ENCODE measurements at places on chromosomes 2 and 18. TPM values are rescaled to one million over a fixed set of nuclear protein-coding genes. Genes with fewer than 3 reads are reported as not detected.

The TANC1 gene
- total RNA-seq, result 53.0 TPM

The CD8A gene
- not detected for total RNA-seq

The SCN9A gene
- total RNA-seq, result 2.6 TPM

The FOXI3 gene
- not detected for total RNA-seq

The TTN gene
- total RNA-seq, result 1.3 TPM

The MAP4K4 gene
- 396 TPM for total RNA-seq

The RGPD4 gene
- total RNA-seq, result not detected

The ANKRD44 gene
- 3.6 TPM for total RNA-seq

The KIAA2012 gene
- not detected for total RNA-seq

The KCNK3 gene
- not detected for total RNA-seq

The UPP2 gene
- not detected for total RNA-seq

The C1GALT1C1L gene
- total RNA-seq, result 0.97 TPM

The CROCC2 gene
- not detected for total RNA-seq

The UGT1A5 gene
- not detected for total RNA-seq

The FIGN gene
- 1.1 TPM for total RNA-seq

The CDCA7 gene
- total RNA-seq, result 12.0 TPM

The FOXD4L1 gene
- total RNA-seq, result not detected

The ARHGAP15 gene
- total RNA-seq, result not detected

The KLHL30 gene
- total RNA-seq, result not detected

The OSR1 gene
- not detected for total RNA-seq

The DRC1 gene
- total RNA-seq, result not detected

The MOCOS gene
- 5.8 TPM for total RNA-seq

The PID1 gene
- total RNA-seq, result 0.46 TPM

The SMAD2 gene
- 115 TPM for total RNA-seq

The NAT8 gene
- not detected for total RNA-seq

The PDE1A gene
- 0.46 TPM for total RNA-seq

The ATG4B gene
- 55.9 TPM for total RNA-seq

The KCNIP3 gene
- total RNA-seq, result 0.97 TPM

The PRSS56 gene
- not detected for total RNA-seq

The TRAF3IP1 gene
- total RNA-seq, result 8.8 TPM

The SPDYA gene
- total RNA-seq, result 0.32 TPM

The IL37 gene
- not detected for total RNA-seq

The CCDC74B gene
- total RNA-seq, result 2.7 TPM

The GCG gene
- total RNA-seq, result not detected

The RESP18 gene
- total RNA-seq, result not detected

The AQP12B gene
- not detected for total RNA-seq

The DSC3 gene
- 1.3 TPM for total RNA-seq

The CFAP65 gene
- not detected for total RNA-seq

The CAPN14 gene
- under 0.01 TPM for total RNA-seq

The LHCGR gene
- not detected for total RNA-seq

The CASP10 gene
- total RNA-seq, result 79.8 TPM

The EN1 gene
- total RNA-seq, result not detected

The ZSCAN30 gene
- 13.2 TPM for total RNA-seq

The IL36G gene
- total RNA-seq, result not detected

The NMUR1 gene
- total RNA-seq, result not detected

The C18orf32 gene
- 13.1 TPM for total RNA-seq

The CTAGE1 gene
- total RNA-seq, result not detected

The NETO1 gene
- total RNA-seq, result not detected

The HOXD3 gene
- 4.2 TPM for total RNA-seq

The MRPL19 gene
- total RNA-seq, result 69.8 TPM

The BOK gene
- 34.4 TPM for total RNA-seq

The ALK gene
- not detected for total RNA-seq

The LYPD6 gene
- 7.4 TPM for total RNA-seq

The USP37 gene
- 5.2 TPM for total RNA-seq

The CCDC68 gene
- 1.3 TPM for total RNA-seq

The SP140 gene
- not detected for total RNA-seq

Data from epithelial cell of umbilical artery (primary cell).